ENCODE measurements at places on chromosomes 16 and 17.

- no peak for DNase-seq
These were observed 18.9 kb upstream of the HYDIN start for GRCh38 chr16:71249399-71249798.

- no peak for DNase-seq
These were observed 22.7 kb downstream of the GINS3 start for GRCh38 chr16:58415003-58415402.

DNA sequence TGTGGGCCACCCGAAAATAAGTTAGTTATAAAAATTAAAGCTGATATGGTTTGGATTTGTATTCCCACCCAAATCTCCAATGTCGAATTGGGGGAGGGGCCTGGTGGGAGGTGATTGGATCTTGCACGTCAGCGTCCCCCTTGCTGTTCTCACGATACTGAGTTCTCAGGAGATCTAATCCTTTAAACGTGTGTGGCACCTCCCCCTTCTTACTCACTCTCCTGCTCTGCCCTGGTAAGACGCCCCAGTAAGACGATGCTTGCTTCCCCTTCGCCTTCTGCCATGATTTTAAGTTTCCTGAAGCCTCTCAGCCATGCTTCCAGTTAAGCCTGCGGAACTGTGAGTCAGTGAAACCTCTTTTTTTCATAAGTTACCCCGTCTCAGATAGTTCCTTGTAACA lies 35.4 kb downstream of the SYCE1L start:
- no peak for DNase-seq

- no peak for DNase-seq
These were observed 97.8 kb downstream of the BANP start for GRCh38 chr16:88048985-88049384.

DNA sequence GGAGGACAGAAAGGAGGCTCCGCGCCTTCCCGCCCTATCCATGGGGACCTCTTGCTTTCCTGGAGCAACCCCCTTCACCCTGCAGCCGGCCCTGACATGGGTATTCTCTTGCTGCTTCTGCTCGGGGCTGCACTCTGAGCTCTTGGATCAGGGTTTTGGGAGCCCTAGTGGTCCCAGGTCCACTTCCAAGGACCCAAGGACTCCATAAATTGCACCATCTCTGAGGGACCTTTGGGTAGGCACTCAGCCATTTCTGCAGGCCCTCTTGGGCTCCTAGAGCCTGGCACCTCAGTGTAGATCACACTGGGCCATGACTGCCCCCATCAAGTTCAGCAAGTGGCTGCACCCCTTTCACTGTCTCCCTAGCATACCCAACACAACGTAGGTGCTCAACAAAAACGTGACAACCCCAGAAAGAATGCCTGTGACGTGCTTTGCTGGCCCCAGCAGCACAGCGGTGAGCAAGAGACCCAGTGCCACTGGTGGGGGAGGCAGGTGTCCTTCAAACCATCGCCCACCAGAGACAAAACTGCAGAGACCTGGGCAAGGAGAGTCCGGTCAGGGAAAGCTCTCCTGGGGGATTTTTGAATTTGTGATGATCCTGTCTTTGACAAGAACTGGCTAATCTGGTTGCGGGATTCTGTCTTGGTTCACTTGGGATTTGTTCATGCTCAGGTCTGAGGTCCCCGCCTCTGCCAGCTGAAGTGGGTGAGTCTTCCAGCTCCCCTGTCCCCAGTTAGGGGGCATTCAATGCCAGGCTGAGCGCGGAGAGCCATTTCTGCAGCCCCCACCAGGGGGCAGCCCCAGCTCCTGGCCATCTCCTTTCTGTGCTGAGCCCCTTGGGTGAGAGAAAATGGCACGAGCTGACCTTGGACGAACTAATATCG lies 2.5 kb upstream of the RAB11FIP4 start:
- DNase-seq = peak; percentile 36

- DNase-seq = no peak
These were observed 1.1 kb downstream of the ZNF23 start for GRCh38 chr16:71460941-71461340.

- DNase-seq = peak; percentile 93
These were observed at the start of gene STUB1 for GRCh38 chr16:679814-680624. Gene STUB1, plus strand, starts transcription at chr16:680410. Its CDS starts 116 bp downstream, at chr16:680526.

DNA sequence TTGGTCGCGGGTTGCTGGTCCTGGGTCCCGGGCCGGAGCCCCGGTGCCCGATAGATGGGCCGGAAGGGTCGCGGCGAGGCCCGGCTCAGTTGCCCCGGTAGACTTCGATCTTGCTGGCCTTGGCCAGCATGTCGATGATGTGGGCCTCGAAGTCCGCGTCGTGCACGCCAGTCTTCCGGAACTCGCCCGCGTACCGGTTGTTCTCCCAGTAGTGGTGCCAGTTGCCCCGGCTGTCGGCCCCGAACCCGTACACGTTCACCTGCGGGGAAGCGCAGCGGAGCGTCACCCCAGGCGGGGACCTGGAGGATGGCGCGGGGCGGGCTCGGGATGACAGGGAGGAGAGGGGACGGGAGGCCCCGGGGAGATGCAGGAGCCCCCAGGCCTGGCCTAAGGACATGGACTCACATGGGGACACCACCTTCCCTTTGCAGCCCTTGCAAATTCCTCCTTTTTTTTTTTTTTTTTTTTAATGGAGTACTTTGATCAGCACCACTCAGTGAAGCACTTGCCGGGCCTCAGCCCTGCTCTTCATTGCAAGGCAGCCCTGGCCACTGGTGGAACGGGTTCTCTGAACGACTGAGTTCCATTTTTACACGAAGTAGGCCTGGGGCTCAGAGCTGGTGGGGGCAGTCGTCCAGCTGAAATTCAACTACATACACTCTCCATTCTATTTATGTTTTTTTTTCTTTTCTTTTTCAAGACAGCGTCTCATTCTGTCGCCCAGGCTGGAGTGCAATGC lies 35.1 kb downstream of the DDX19A start:
- DNase-seq = no peak

DNA sequence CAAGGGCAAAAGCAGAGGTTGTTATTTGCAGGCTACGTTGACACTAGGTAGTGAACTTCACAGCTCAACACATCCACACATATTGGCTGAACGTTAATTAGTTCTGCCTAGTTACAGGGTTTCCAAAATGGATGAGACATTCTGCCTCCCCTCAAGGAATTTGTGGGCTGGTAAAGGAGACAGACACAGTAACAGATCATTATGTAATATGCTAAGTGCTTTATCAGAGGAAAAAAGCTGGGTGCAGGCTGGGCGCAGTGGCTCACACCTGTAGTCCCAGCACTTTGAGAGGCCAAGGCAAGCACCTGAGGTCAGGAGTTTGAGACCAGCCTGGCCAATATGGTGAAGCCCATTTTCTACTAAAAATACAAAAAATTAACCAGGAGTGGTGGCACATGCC lies 26.2 kb downstream of the BMERB1 start:
- no peak for DNase-seq

DNA sequence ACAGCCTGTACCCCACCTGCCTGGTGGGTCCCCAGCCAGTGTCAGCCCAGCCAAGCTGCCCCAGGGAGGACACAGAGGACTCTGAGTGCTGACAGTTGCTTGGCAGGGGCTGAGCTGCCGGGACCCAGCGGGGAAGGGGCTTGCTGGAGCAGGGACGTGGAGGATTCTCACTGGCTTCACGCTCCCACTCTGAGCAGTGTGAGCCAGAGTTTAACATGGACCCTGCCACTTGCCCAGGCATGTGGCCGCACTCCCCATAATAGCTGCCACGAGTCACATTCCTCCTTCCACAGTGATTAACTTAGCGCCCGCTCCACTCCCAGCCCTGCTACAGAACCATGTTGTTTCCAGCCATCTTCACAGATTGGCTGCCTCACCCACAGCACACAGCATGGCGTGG lies 31.2 kb downstream of the SREBF1 start:
- DNase-seq = no peak

DNA sequence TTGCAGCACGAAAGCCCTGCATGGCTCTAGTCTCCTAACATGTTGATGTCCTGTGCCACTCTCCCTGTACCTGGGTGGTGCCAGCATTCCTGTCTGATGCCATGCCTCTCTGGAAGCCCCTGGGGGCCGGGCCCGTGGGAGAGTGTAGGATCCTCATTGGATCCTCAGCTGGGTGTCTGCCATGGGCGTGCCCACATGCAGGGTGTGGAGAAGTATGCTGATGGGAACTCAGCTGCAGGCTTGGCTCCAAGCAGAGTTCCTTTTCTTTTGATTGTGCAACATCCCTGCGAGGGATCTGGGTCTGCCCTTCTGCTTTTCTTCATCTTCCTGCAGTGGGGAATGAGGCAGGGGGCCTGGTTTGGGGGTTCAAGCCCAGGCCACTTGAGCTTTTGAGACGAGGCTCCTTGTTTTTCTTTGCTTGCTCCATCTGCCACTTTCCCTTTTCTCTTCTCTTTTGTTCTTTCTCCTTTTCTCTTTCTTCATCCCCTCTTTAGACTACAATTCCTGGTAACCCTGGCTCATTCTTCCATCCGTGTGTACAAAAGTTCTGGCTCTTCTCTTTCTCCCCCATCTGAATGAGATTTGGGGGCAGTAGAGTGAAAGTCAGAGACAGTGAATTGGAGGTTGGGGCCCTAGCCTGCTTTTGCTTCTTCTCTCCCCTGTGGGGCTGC lies 32.9 kb downstream of the KSR1 start:
- DNase-seq = no peak

DNA sequence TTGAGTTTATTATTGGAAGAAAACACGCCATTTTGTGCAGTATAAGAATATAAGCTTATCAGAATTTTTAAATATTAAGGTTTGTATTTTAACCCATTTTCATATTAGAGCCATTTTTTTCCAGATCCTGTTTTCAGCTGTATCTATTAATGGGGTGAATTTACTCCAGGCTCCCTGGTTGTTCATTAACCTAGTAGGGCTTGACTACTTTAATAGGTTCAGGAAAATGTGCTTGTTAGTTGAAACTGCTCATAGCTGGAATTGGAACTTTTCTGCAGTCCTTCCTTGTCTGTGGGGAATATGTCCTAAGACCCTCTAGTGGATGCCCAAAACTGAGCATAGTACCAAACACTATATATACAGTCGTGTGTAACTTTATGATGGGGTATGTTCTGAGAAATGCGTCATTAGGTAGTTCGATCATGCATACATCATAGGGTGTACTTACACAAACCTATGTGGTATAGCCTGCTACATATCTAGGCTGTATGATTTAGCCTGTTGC lies 28.0 kb downstream of the NFAT5 start:
- DNase-seq = no peak

DNA sequence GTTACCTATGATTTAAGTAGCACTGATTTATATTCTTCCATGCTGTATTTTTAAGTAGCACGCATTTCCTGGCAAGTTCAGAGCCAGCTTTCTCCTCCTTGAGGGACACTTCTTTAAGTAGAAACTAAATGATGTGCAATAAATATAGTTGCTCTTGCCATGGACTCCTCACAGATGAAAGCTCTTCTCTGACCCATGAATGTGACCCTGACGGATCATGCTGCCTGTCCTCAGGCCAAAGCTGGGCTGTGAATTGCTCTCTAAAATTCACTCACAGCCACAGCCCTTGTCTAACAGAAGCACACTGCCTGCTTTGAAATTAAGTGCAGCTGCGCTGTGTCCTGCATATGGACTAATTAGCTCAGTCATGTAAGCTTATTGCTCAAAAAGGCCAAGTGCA lies 438.8 kb downstream of the PMP22 start:
- DNase-seq = no peak

GRCh38 chr17:42743595-42744282 lies 1.1 kb downstream of the EZH1 start:
- no peak for DNase-seq

DNA sequence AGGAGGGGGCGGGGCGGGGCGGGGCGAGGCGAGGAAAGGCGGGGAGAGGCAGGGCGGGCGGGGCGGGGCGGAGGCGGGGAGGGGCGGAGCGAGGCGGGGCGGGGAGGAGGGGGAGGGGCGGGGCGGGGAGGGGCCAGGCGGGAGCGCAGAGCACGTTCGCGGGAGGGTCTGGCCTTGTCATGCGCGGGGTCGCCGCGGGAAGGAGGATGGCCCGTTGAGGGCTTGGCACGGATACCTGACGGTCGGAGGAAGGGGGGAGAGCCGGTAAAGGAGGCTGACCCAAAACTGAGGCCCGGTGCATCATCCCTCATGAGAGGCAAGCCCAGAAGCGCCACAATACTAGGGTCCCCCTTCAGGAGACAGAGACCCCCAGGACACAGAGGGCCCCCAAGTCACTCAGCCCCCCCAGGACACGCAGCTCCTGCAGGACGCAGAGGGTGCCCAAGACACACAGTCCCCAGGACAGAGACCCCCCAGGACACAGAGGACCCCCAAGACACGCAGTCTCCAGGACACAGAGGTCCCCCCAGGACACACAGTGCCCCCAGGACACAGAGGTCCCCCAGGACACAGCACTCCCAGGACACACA lies 593 bp upstream of the WDR45B start:
- DNase-seq = no peak

- no peak for DNase-seq
These were observed 16.3 kb upstream of the RNF222 start for GRCh38 chr17:8413938-8414337.

DNA sequence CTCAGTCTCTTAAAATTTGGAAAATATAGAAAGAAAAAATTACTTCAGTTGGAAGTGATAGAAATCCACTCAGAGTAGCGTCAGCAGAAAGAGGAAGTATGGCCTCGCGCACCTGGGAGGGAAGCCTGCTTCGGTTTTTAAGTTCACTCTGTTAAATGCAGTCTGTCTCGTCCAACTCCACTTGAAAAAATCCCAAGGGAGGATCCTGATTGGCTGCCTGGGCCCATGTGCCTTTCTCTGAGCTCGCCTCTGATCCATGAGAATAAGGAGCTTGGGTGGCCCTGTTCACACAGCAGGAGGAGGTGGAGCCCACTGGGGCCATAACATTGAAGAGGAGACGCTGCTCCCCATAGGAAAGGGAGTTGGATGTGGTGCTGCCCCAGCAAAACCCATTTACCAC lies 40.7 kb downstream of the DNAJA2 start:
- DNase-seq = no peak

GRCh38 chr17:64306850-64307463 lies 43.9 kb upstream of the TEX2 start:
- peak; percentile 72 for DNase-seq

GRCh38 chr17:9241774-9242496 lies 220.6 kb downstream of the NTN1 start:
- DNase-seq = no peak

DNA sequence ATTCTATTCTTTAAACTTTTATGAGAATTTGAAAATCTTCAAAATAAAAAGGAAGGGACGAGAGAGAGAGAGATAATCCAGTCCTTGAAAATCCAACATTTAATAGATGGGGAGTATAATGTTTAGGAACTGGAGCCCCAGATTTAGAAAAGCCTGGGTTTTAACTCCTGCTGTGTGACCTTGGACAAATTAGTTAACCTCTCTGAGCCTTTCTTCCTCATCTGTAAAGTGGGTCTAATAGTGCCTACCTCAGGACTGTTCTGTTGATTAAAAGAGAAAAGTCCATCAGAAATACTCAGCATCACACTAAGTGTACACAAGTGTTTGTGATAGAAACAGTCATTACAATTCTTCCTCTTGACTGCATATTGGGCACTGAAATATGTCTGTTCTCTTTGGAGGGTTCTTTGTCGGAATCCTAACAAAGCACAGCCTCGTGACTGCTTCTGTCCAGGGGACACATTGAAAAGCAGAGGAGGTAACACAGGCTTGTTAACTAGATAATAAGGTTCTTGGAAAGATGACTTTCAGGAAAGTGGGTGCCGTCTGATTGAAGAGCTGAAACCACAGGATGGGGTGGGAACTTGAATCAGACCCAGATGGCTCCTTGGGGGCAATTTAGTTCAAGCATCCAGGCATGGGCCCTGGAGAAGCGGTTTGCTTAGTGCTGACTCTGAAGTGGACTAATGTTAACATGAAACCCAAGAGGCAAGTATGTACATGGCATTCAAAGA lies 128.2 kb downstream of the CLEC16A start:
- peak; percentile 86 for DNase-seq

Data from DND-41 (cell line).